ENCODE measurements at places on chromosomes 6 and 20.

- no peak for DNase-seq
Measured at GRCh38 chr6:137315081-137315480, 95.9 kb upstream of the IFNGR1 start.

GRCh38 chr6:22281341-22282085 is 15.3 kb downstream of the PRL start:
- DNase-seq, result no peak

DNA sequence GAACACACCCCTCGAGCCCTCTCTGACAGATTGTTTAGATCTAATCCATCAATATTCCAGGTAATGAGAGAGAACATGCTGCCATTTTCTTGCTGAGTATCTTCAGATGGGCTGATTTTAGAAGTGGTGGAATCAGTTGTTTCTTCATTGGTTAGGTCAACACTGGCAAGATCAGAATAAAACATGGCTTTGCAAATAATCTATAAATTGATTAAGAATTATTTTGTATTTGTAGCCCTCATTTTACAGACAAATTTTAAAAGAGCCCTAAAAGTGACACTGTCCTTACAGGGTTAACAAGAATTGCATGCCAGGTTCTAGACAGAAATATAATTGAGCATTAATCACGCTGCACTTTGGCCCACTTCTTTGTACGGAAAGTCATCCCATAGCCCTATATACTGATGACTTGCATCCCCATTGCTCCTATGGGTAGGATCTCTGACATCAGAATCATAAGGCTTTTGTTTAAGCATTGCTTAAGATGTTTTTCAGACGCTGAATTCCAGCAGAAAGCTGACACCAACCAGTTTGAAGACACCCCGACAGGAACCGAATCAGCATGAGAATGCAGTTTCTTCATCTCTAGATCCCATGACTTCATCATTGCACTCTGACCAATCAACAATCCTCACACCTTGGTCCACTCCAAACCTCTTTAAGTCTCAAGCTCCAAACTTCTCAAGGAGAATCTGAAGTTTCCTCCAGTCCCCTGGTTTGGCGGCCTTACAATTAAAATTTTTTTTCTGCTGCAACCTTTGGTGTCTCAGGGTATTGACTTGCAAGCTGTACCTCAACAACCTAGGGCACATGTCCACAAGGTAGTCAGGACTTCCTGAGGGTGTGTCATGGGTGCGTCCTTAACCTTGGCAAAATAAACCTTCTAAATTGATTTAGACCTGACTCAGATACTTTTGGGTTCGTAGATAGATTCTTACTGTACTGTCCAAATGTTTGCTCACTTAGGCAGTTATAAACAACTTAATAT is 7.8 kb downstream of the TDP2 start:
- DNase-seq, result no peak

DNA sequence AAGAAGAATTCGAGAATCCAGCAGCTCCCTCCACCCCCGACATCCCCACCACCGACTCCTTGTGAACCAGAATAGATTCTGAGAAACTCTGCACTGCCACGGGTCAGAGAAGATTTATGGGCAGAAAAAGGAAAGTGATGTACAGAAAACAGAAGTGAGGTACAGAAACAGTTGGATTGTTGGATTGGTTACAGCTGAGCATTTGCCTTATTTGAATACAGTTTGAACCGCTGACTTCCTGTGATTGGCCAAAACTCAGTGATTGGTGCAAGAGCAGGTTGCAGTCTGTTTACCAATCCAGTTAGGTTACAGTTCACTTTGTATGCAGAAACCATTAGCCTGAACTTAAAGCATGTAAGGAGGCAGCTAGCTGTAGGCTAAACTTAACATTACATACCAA is 131.2 kb upstream of the HDDC2 start:
- DNase-seq, result no peak

- no peak for DNase-seq
Measured at GRCh38 chr6:158764183-158764849, 54.9 kb downstream of the EZR start.

DNA sequence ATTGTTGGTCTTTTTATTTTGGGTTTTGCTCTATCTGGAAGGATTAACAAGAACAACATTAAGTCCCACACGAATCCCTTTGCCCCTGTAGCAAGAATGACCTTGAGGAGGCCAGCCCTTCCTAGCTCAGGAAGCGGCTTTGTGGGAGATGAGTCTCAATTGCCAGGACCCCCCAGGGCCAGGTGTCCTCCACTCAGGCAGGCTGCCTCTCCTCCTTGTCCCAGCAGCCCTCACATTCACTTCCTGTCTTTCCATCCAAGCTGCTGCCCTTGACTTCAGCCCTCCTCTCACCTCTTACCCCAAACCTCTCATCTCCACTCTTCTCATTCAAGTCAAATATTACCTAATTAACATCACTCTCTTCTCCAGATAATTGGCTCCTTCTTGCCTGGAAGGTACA is 22.6 kb upstream of the SYNDIG1 start:
- DNase-seq, result no peak
